ENCODE measurements at places on chromosomes 13 and 19. TPM values are rescaled to one million over a fixed set of nuclear protein-coding genes. Genes with fewer than 3 reads are reported as not detected.

KCNJ14 gene
- 0.51 TPM for total RNA-seq

ATP12A gene
- total RNA-seq = 0.21 TPM

PLEKHG2 gene
- total RNA-seq = 20.9 TPM

TUBA3C gene
- total RNA-seq = not detected

SHISA7 gene
- not detected for total RNA-seq

GNG7 gene
- 3.2 TPM for total RNA-seq

NLRP4 gene
- total RNA-seq = not detected

DZIP1 gene
- total RNA-seq = 28.3 TPM

BST2 gene
- 6.3 TPM for total RNA-seq

EPS8L1 gene
- 76.8 TPM for total RNA-seq

NKPD1 gene
- total RNA-seq = 1.2 TPM

GRCh38 chr13:67736646-67737420 is 506.7 kb upstream of the PCDH9 start:
- DNase-seq = peak; percentile 47

DNA sequence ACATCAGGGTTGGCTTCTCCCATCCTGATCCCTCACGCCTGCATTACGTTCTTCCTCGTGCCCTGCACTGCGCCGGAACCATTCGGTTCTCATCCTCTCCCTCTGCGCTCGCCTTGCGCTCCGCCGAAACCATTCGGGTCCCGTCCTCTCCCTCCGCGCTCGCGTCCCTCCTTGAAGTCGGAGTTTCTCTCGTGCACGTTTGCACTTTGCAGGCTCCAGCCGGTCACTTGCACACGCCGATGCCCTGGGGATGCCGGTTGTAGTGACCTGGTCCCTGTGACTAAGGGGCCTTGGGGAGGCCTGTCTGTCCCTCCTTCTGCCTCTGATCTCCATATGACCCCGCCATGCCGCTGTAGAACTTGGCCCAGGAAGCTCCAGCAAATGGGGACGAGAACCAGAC is 265.8 kb downstream of the TEX29 start:
- no peak for DNase-seq

DNA sequence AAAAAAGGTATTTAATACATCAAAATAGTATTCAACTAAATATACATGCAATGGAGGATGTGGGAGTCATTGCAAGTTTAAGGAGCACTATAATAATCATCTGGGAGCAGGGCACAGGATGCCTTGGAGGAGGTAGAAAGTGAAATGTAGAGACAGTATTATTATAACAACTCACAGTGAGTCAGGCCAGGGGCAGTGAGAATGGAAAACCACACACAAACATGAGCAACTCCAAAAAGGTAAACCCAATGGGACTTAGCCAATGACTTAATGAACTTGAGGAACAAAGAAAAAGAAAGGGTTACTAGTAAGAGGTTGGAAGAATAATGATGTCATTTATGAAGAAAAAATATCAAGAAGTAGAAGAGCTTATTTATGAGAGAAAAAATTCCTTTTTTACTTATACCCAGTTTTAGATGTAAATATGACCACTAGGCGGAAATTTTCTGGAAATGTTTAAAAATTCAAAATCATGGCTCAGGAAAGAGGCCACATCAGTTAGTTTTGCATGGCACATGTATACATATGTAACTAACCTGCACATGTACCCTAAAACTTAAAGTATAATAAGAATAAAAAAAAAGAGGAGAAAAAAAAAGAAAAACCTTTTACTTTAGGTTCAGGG is 389.3 kb downstream of the SUCLA2 start:
- DNase-seq = no peak

DNA sequence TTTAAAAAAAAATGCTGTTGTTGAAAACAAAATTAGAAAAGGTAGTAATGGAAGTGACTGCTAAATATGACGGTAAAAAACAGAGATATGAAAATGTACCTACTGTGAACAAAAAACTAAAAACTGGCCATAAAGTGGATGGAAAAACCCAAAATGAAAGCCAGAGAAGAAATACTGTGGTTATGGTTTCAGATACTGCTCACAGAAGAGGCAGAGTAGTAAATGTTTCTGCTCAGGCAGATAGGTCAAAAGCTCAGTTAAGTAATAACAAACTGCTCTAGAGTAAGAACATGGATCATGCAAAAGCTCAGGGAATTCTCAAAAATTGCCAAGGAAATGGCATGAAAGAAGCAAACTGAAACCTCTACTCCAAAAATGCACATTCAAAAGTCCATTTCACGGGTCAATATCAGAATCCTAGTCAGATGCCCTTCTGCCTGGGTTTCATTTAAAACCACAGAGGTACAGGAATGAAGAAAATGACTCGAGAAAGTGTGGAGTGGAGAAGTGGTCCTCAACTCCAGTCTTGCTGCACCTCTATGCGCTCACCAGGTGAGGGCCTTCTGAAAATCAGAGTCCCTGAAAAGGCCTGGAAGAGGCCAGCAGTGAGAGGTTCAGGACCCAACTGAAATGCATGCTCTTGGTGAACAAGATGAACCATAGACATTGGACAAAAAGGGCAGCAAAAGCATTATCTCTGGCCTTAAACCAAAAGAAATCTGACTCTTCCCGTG is 315.0 kb upstream of the SPRY2 start:
- no peak for DNase-seq

DNA sequence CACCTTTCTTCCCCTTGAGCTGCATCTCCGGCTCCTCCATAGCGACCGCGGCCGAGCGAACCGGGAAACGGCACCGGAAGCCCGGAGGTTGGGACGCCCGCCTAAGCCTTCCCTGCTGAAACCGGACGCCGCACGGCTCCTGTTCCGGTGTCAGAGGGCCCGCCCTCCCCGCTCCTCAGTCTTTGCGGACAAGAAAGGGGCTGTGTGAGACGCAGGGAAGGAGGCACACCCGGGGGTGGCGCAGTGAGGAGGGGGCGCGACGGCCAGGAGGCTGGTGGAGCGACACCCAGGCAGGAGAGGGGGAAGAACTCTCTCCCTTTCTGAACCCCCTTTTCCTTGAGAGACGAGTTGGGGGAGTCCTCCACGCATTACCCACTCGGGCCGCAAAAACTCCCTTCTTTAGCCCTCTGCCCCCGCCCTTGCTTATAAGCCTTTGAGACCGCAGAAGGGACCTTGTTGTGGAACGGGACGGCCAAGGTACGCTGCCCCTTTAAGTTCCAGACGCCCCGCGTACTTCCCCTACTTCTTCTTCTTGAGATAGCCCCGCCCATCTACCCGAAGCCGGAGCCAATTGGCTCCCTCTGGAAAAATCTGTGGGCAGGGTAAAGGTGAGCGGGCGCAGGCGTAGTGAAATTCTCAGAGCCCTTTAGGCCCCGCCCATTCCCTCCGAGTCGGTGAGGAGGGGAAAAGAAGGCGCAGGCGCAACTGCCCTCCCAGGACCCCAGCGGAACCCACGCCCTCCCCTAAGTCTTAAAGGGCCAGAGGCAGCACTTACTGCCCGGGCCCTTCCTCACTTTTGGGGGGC is at the start of the genes BORCS8 and RFXANK:
BORCS8 (minus strand) TSS at position 75 of the 805 bp plus-strand sequence; CDS start at position 40, 35 bp downstream.
RFXANK (plus strand) TSS at position 181 of the 805 bp plus-strand sequence. CDS start 1,689 bp downstream, outside the sequence.
- DNase-seq = peak; percentile 100

GRCh38 chr19:29683009-29683408 is 17.7 kb downstream of the PLEKHF1 start:
- no peak for DNase-seq

GRCh38 chr13:84445776-84446175 is 563.5 kb upstream of the SLITRK1 start:
- no peak for DNase-seq

- DNase-seq = no peak
Observed at GRCh38 chr13:38361542-38362262, 12.1 kb downstream of the UFM1 start.

GRCh38 chr13:24875566-24875965 is 111.6 kb downstream of the RNF17 start:
- DNase-seq = no peak

GRCh38 chr13:56352361-56352760 is 788.4 kb upstream of the PRR20A start:
- no peak for DNase-seq

- DNase-seq = no peak
Observed at GRCh38 chr13:78608252-78608687, 4.9 kb upstream of the POU4F1 start.

DNA sequence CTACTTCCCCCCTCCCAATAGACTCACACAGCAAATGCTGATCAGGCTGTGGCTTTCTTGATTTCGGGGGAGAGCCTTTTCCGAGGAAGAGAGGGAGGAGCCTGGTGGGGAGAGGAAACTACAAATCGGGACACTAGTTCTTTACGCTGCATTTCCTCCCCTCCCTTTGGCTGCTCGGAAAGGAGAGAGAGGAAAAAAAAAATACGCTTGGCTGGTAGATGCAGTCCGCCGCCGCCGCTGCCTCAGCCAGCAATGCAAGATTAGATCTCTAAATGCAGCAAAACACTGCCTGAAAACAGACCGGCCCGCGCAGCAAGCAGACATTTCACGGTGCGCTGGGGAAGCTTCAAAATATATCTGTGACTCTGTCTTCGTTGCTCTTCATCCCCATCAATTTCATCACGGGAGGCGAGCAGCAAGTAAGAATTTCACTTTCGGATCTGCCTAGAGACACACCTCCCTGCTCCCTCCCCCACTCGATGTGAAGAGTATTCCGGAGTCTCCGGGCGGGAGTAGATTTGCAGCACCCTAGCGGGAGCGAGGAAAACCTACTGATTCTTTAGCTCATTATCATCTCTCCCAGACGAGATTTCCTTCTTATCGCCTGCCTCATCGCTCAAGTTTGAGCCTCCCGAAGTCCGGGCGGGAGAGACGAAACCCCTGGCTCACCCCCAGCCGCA is at the start of gene PCDH17:
PCDH17 (plus strand) TSS at position 149 of the 680 bp plus-strand sequence. CDS start 803 bp downstream, outside the sequence.
- DNase-seq = peak; percentile 83

DNA sequence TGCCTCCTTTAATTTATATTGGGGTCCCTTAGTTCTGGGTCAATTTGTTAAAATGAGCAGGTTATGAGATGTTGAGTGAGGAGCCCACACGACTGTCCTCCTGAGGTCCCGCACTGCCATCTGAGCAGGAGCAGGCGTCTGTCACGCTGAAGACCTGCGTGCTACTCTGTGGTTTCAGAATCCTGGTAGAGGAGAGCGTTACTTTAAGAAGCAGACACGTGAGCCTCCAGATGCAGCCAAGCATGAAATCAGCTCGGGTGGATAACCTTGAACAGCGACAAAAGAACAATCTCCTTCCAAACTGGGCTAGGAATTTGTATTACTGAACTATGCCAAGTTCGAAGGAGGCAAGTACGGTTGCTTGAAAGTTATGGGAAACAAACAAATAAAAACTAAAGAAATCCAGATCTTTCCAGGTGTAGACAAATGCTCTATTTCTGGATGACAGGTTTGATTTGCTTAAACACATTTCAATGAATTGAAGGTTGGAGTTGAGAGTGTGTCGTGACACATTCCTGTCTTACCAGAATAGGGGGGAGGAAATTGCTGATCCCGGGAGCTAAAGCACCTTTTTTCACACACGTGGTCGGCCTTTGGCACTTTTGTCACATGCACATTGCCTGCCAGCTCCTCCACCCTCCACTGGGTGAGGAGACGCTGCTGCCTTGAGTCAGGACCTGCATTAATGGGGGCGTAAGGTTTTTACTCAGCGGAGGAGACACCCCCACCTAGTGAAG is 945.5 kb upstream of the SLC10A2 start:
- peak; percentile 32 for DNase-seq

DNA sequence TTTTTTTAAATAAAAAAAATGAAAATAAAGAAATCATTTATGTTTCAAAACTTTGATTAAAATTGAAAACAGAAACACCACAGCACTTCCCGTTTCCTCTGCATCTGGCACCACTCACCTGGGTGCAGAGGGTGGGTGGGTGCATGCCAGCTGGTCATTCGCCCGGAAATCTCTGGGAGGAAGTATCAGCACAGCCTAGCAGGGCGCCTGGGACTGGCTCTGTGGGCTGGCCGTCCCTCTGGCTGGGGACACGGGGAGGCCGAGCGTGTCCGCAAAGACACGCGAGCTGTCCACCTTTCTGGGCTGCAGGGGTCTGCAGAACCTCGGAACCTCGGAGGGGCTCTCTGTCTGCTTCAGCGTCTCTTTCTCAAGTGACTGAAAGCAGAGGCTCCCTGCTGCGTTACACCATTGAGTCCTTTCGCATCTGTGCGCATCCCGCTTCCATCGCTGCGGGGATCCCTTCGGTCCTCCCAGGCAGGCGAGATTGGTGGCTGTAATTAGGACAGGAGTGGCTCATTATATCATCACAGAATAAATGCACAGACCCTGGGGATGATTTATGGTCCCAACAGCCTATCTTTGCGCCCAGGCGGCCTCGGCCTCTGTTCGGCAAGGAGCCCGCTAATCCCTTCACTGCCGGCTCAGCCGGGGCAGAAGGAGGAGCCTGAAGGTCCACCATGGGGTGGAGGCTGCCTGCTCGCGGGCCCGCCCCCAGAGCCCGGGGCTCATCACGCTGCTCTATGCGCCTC is 17.2 kb downstream of the CRTC1 start:
- DNase-seq = peak; percentile 71

- DNase-seq = peak; percentile 9
Observed at GRCh38 chr19:39969266-39969665, 1.7 kb upstream of the PSMC4 start.

DNA sequence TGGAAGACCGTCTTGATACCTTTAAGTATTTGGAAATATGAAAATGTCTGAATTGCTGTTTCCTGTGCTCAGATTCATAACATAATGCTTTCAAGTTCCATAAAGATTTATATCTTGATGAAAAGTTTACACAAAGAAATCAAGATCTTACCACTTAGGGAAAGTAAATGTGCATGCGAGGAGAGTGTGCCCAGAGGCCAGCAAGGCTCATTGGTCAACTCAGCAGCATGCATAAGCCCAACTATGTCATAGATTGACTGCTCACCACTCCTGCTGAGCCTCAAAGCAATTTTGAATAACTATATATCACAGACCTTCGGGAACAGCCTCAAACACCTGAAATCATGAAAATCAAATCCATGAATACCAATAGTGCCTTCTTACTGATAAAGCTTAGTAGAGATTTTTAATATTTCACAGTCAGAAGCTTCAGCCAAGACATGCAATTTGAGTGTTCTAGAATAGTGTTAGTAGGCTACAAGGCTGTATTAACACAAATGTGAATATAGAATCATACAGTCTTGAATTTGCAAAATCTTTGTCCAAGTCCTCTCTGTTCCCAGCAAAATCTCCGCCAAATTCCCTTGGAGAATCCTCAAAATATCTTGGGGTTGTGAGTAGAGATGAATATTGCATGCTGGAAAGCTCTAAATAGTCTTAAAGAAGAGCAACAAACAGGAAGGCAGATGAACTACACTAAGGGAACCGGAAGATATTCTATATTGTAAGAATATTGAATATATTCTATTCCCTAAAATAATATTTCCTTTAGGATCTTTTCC is 124.1 kb downstream of the DCLK1 start:
- DNase-seq = no peak

- no peak for DNase-seq
Observed at GRCh38 chr13:28344163-28344562, 150.8 kb downstream of the FLT1 start.

DNA sequence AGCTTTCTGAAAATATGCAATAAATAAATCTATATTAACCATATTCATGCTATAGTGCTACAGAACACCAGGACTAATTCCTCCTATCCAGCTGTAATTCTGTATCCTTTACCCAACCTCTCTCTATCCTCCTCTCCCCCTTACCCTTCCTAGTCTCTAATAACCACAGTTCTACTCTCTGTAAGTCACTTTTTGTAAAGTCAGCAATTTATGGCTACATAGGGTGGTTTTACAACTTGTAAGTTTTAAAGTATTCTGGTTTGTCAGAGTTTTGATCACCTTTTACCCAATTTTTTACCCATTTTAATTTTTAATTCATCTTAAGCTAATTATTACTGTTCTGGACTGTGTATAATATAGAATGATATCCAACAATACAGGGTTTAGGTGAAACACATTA is 34.0 kb downstream of the MTRF1 start:
- DNase-seq = no peak

- DNase-seq = no peak
Observed at GRCh38 chr13:28606466-28606865, 52.5 kb upstream of the POMP start.

GRCh38 chr19:45146741-45147205 is 14.0 kb downstream of the NKPD1 start:
- no peak for DNase-seq

All from tongue (tissue), 3 donors.